ENCODE measurements at places on chromosomes 4 and X.

DNA sequence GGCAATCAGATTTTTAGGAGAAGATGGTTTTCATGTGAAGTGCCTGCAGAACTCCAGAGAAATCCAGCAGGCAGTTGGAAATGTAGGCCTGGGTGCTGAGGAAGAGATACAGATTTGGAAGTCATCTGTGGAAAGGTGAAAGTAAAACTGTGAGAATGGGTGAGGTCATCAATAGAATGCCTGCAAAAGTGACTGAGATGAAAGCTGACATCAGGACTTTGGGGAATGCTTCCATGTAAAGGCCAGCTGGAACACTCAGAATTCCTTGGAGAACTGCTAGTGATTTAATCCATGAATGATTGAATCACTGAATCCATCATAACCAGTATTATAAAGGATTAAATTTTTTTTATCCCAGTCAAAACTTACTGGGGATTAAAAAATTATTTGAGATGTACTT lies 124.5 kb upstream of the GIMD1 start:
- no peak for DNase-seq

- DNase-seq = no peak
Measured at GRCh38 chrX:38575888-38576287, 14.5 kb downstream of the TSPAN7 start.

DNA sequence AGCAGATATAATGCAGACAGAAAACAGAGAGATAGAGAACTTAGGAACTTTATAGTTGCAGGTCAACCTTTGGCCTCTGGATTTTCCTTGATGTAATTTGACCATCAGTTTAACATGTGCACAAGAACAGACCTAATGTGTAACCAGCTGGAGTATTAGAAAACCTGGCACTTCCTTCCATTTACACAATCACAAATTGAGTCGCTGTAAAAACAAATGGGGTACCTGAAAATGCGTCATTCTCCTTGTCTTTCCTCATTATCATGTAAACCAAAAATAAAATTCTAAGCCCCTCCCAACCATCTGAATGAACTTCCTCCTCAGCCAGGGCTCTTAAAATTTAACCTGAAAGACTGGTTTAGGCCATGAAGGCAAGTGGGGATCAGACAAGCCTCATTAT lies 358.4 kb upstream of the MAGEB16 start:
- no peak for DNase-seq

- no peak for DNase-seq
Measured at GRCh38 chr4:34363842-34364241, 1880.5 kb downstream of the ARAP2 start.

DNA sequence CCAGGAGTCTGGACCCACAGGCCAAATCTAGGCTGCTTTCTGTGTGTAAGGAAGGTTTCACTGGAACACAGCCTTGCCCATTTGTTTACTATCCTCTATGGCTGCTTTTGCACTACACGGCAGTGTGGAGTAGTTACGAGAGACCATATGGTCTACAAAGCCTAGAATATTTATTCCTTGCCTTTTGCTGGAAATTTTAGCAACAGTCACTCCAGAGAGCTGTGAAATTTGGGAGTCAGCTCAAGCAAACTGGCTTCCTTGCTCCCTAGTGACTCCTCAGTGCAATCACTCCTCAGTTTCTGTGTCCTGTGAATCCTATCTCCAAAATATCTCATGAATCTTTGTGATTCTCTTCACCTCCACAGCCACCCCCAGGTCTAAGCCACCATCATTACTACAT lies 99.0 kb upstream of the CPEB2 start:
- DNase-seq = no peak

DNA sequence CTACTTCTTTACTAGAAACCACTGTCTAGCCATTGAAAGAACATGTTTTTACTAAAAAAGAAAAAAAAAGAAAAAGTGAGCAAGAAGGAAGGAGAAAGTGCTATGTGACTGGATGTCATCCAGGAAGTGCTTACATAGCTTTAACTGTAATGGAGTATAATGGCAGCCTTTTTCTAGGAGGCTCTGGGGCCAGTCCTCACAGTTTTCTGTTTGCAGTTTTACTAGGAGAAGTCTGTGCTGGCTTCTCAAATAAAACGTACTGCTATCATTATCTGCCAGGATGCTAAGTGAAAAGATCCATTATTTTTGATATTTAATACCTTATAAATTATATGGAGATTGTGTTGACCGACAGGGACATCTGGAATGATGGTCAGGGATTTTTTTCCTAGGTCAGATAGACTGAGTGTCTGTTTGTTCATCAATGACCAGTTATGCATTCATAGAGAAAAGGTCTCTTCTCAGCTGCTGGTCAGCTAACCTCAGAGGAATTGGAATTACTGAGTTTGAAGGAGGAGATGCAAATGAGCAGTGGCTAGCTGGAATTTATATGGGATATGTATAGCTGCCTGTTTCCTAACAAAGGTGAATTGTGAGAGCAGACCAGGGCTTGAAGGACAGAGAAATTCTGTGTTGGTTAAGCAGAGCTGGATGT lies 21.7 kb downstream of the LPAR4 start:
- DNase-seq = no peak

GRCh38 chr4:174996079-174996478 lies 77.9 kb downstream of the ADAM29 start:
- no peak for DNase-seq

- no peak for DNase-seq
Measured at GRCh38 chr4:150771382-150771781, 189.4 kb downstream of the MAB21L2 start.

DNA sequence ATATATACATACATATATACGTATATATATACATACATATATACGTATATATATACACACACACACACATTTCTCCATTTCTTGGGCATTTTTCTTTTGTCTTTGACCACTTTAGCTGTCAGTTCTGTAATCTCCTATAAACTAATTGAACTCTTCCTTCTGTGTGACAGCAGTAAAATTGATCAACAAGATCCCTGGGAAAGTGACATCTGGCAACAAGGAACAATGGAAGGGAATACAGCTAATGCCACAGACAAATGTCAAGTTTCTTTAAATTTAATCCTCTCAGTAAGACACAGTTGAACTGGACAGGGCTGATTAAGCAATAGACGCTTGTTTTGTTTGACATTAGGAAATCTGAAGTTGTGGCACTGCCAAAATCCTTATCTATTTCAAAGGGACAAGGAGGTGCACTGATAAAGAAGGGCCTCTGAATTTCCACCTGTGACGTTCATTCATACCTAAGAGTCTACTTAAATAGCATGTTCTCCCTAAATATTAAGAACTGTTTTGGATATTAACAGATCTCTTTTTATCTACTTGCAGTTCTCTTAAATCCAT lies 126.9 kb downstream of the RNF150 start:
- DNase-seq = no peak

DNA sequence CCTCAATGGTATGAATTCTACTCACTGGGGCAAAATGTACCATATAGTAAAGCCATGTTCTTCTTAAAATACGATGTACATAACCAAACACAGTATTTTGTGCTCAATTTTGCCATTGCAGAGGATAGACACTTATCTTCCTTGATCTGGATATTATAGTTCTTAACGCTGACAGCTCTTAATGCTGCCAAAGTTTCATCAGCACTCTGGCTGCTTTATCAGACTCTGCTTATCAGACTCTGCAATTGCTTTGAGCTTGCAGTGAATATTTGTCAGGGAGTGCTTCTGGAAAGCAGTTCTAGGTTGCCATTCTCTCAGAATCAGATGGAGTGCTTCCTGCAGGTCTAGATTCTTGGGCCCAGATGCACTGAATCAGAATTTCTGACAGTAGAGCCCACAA lies 863.1 kb downstream of the CCSER1 start:
- no peak for DNase-seq

DNA sequence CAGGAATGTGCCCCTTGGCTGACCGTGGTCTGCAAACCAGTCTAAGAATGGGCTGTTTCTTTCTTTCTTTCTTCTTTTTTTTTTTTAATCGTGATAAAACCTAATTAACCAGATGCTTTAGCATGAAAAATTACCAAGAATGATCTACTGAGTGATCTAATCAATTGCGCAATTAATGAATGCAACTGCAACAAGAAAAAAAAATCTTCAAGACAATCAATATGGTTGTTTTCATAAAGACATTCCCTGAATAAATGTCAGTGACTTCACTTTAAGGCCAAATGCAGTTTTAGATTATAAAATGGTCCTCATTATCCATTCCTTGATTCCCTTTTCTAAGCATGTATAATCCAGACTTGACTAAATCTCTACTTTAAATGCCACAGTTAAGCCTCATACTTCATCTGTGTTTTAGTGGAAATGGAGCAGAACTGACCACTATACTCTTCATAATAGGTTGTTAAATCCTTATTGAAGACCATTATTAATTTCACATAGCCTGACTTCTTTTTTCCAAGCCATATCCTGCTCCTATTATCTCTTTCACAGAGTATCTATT lies 51.6 kb upstream of the SETD7 start:
- no peak for DNase-seq

DNA sequence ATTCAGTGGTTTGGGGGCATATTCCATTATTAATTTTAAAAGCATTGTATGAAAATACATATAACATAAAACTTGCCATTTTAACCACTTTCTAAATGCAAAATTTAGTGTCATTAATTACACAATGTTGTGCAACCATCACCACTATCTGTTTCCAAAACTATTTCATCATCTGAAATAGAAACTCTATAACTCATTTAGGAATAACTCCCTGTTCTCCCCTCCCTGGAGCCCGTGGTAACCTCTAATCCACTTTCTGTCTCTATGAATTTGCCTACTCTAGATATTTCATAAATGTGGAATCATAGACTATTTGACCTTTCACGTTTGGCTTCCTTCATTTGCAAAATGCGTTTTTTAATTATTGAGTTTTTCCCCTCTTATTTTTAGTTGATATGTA lies 101.4 kb upstream of the GPC4 start:
- DNase-seq = no peak

DNA sequence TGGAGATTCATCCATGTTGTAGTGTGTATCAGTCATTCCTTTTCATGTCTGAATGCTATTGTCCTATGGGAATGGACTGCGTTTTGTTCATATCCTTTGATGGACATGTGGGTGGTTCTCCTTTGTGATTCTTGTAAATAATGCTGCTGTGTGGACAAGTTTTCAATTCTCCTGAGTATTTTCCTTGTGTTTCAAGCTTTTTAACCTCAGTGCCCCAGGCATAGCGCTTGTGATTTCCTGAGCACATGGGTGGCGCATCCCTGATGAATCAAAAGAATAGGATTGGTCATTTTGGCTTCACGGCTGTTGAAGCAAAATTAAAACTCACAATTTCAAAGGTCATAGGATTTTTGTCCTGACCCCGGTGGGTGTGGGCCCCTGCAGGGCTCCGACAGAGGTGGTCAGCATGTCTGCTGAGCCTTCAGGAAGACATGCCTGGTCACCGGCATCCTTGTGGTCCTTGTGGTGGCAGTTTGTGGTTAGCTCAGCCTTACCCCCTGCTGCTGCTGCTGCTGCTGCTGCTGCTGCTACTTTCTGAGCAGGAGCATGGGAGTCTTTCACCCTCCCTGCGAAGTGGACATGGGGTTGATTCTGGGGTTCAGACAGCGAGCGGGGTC lies 30.0 kb downstream of the SHROOM2 start:
- DNase-seq = peak; percentile 72

GRCh38 chrX:43224496-43224895 lies 431.6 kb upstream of the MAOA start:
- DNase-seq = no peak

DNA sequence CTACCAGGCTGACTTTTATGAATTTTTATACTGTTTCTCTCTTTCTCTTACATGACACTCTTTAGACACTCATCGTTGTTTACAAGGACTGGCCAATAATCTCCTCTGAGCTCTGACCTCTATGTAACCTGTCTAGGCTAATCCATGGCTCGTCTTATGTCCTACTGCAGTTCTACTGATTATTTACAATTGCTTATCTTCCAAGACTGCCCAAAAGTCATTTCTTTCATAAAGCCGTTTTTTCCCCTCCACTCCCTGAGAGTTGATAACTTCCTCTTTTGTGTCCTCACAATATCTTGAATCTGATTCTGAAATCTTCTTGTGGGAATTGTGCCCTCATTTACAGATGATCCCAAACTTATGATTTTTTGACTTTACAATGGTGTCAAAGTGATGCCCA lies 18.3 kb upstream of the SNCA start:
- no peak for DNase-seq

DNA sequence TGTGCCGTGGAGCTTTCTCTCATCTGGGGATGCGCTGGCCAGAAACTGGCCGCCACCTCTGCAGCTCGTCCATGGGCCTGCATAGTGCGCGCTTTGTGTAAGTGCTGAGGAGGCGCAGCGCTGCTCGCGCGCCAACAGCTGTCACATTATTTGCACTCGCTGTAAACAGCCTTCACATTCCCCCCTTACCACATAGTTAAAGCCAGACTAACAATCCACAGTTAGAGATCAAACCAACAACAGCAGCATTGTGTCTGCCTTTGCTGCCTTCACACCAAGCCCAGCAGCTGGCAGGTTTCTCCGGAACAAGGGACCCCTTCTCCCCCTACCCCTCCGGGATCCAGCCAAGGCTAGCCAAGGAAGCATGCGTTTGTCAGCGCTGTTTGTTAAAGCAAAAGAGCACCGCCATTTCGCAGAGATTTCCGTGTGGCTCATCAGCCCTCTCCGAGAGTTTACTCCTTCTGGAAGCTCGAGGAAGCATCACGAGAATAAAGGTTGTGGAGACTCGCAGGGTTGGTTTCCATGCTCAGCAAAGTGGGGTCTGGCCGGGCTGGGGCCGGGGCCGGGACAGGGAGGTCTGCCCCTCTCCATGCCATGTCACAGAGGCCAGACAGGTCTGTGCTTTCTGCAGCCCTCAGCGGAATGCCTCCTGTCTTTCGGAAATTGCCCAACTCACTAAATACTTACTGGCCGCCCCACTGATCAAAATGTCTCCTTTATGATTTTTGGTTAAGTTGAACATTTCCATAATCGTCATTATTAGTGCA lies 11.0 kb downstream of the BCOR start:
- DNase-seq = no peak

GRCh38 chrX:28099166-28099565 lies 117.9 kb upstream of the DCAF8L1 start:
- no peak for DNase-seq

DNA sequence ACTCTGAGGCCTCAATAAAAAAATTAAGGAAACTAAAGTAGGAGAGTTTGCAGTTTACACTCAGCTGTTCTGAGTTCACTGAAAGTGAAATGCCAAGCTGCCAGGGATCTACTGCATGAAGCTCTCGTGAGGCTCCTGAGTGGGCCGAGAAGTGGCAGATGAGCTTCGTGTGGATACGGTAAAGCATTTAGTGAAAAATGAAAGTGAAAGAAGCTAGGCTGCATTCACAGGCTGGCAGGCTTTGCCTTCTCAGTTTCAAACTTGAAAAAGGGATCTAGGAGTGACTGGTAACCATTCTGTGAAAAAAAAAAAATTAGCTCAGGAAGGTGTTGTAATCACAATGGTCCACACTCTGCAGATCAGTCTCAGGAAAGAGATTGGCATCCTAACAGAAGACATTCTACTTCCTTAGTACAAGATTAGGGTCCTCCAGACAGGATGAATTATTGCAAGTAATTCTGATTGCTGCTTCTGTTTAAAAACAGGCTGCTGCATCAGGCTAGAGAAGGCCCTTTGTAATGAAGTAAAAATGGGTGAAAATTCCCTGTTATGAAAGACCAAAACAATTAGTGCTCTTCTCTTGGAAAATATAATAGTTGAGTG lies 679.9 kb downstream of the RPA4 start:
- peak; percentile 75 for DNase-seq

- DNase-seq = no peak
Measured at GRCh38 chr4:108502356-108502755, 118.0 kb upstream of the RPL34 start.

GRCh38 chr4:70197842-70198241 lies 2.3 kb downstream of the ODAM start:
- no peak for DNase-seq

- peak; percentile 25 for DNase-seq
Measured at GRCh38 chr4:4267981-4268380, 20.0 kb upstream of the TMEM128 start.
